Neural crest cell (in vitro differentiated cells): ENCODE measurements at places on chromosomes 5 and 9. TPM values are rescaled to one million over a fixed set of nuclear protein-coding genes. Genes with fewer than 3 reads are reported as not detected.

GRCh38 chr9:16618524-16618923 is 251.9 kb downstream of the BNC2 start:
- no peak for DNase-seq
- no peaks in the 10 kb centered on the region for H3K36me3 ChIP-seq
- H3K4me3 ChIP-seq: no peak overlapping the region
- peaks cover 9% of the 10 kb centered on the region for H3K4me1 ChIP-seq
- no peaks in the 10 kb centered on the region for H3K27me3 ChIP-seq

DNA sequence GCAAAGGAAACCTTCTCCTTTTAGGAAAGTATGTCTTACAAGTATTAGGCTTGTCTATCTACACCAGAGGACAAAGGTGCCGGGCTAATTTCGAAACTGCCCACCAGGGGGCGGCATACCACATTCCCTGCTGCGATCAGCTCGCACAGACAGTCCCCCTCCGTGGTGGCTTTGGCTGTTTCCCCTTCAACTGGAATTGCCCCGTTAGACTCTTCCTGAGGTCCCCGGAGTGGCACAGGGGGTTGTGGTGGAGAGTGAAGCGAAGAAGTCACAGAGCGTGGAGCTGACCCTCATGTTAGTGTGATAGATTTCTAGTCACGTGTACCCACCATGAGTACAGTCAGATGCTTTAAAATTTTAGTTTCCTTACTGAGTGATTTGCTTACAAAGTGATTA is 17.5 kb downstream of the PTTG1 start:
- H3K27me3 ChIP-seq: peaks cover 28% of the 10 kb centered on the region
- peaks cover 15% of the 10 kb centered on the region for H3K4me1 ChIP-seq
- peak; percentile 92 for DNase-seq
- H3K4me3 ChIP-seq: peak overlapping the region; percentile 81

- H3K4me3 ChIP-seq: no peak overlapping the region
- no peaks in the 10 kb centered on the region for H3K27me3 ChIP-seq
- H3K27ac ChIP-seq: no peak overlapping the region
- H3K4me1 ChIP-seq: no peaks in the 10 kb centered on the region
- DNase-seq: no peak
Measured at GRCh38 chr5:118768607-118769175, 219.7 kb downstream of the DTWD2 start.

DNA sequence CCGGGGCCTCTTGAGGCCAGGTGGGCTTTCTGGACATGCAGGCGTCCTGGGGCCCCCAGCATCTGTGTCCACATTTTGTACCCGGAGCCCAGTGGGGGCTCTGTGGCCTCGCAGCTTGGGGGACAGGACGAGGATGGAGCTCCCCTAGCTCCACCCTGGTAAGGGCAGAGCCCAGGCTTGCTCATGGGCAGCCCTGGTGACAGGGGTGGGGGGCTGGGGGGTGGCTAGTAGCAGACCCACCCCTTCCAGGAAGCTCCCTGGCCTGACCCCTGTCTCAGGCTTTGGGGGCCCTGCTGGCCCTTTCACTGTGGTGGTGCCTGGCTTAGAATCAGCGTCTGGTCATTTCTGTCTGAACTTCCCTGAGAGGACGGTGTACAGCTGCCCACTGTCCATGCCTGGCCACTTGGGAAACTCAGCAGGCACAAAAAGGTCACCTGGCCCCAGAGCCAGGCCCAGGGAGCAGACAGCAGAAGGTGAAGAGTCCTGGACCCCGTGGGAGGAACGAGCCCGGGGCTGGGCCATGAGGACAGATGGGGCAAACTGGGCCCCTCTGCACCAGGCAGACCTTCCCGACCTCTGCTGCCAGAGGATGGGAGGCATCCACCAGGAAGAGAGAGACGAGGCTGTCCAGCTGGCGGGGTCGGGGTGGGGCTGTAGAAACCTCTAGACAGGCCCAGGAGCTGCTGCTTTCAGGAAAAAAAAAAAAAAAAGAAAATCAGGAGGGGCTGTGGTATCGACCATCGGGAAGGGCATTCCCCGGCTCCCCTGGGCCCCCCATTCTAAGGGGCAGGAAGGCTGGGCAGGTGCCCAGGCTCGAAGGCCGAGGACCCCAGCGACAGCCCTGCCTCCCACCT is 52.8 kb downstream of the EXD3 start:
- H3K27ac ChIP-seq: peak overlapping the region; percentile 99
- peak overlapping the region; percentile 77 for H3K4me3 ChIP-seq
- H3K27me3 ChIP-seq: no peaks in the 10 kb centered on the region
- peak; percentile 36 for DNase-seq
- H3K4me1 ChIP-seq: peaks cover 26% of the 10 kb centered on the region

- DNase-seq: no peak
- peaks cover 16% of the 10 kb centered on the region for H3K4me1 ChIP-seq
- peaks cover 10% of the 10 kb centered on the region for H3K27me3 ChIP-seq
- no peak overlapping the region for H3K4me3 ChIP-seq
Measured at GRCh38 chr5:168042284-168043068, 249.0 kb upstream of the WWC1 start.

DNA sequence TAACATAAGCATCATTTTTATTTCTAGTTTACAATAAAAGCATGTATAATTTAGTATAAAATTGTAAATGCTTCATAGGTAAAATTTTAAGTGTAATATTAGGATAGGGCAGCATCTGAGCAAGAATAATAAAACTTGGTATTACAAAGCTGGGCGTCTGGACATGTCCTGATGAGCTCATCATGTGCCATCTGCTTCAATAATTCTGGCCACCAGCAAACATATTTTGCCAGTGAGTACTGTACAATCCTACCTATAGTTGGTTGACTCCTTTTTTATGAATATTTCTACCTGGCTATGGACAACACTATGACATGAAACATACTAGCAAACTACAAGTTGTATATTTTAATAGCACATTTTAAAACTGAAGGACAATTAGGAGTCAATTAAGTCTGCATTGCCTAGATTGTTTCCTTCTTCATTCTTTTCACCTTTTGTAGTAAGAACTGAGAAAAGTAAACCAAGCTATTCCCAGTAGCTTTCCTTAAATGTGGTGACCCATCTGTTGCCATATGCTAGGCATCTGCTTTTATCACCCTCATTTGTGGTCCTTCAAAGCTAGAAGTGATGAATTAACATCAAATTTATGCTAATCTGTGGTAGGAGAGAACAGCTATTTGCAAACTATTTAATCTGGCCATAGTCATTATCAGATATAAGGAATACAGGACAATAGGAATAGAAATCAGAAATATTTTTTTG is 23.4 kb downstream of the LURAP1L start:
- no peaks in the 10 kb centered on the region for H3K27me3 ChIP-seq
- DNase-seq: no peak
- no peak overlapping the region for H3K27ac ChIP-seq
- H3K36me3 ChIP-seq: no peaks in the 10 kb centered on the region
- no peaks in the 10 kb centered on the region for H3K4me1 ChIP-seq

GRCh38 chr5:34738381-34738780 is 82.3 kb downstream of the RAI14 start:
- no peaks in the 10 kb centered on the region for H3K27me3 ChIP-seq
- H3K4me1 ChIP-seq: peaks cover 6% of the 10 kb centered on the region
- peaks cover 4% of the 10 kb centered on the region for H3K36me3 ChIP-seq
- no peak overlapping the region for H3K27ac ChIP-seq
- DNase-seq: no peak

DNA sequence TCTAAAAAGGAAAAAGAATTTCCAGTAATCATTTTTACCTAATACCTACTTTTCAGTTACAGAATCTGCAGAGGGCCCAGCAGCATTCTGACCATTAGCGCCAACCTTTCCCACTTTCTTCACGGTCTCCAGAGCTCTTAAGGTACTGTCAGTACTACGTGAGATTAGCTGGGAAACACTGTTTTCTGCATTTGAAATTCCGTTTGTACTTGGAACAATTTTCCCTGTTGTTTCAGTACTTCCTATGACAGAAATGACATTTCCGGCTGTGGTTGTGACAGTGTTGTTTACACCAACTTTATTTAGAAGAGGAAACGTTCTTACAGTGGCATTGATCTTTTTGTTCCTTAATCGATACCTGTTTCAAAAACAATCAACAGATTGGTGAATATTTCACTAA is 36.9 kb upstream of the PDCL start:
- no peaks in the 10 kb centered on the region for H3K4me1 ChIP-seq
- H3K27ac ChIP-seq: no peak overlapping the region
- H3K36me3 ChIP-seq: peaks cover 29% of the 10 kb centered on the region
- no peak overlapping the region for H3K4me3 ChIP-seq
- no peak for DNase-seq
- H3K27me3 ChIP-seq: no peaks in the 10 kb centered on the region

DNA sequence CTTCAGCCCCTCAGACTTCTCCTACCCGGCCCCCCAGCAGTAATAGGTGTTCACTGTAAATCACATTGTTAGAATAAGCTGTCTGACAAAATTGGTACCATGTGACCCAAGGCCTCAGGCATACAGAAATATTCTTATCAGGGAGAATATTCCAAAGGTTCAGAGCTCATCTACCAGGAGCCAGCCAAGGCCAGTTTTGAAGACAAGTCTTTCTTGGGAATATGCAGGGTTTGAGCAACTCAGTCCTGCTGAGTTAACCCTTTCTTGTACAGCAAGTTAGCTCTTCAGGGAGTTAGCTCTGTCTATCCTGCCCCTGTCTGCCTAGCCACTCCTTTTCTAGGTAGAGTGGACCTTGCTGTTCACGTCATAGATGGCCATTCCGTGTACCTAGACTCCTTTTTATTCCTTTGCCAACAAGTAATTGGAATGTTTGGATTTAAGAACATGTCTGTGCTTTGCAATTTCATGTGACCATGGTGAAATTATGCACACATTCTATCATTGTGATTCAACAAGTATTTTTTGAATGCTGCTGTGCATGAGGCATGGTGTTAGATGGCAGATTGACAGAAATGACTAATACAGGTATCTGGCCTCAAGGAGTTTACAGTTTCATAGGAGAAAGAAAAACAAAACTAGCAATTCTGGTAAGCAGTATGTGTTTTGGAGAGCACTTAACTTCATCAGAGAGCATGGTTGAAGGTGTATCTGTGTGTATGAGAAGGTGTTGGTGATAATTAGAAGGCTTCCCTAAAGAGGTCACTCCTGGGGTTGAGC is 22.6 kb downstream of the TGFBR1 start:
- H3K4me1 ChIP-seq: peaks cover 13% of the 10 kb centered on the region
- H3K4me3 ChIP-seq: no peak overlapping the region
- H3K27me3 ChIP-seq: no peaks in the 10 kb centered on the region
- no peak for DNase-seq

GRCh38 chr5:142896325-142897007 is 126.3 kb downstream of the ARHGAP26 start:
- no peaks in the 10 kb centered on the region for H3K27me3 ChIP-seq
- H3K36me3 ChIP-seq: no peaks in the 10 kb centered on the region
- no peak for DNase-seq
- no peak overlapping the region for H3K4me3 ChIP-seq

DNA sequence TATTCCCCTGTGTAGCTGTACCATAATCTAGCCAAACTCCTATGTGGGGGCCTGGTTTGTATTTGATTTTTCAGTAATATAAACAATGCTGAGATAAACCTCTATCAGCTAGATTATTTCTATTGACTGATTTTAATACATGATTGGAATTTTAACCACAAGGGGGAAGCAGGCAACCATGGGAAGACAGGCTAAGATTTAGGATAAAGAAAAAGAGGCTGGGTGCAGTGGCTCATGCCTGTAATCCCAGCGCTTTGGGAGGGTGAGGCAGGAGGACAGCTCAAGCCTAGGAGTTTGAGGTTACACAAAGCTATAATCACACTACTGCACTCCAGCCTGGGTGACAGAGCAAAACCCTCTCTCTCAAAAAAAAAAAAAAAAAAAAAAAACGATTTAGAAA is 18.1 kb upstream of the GPX3 start:
- DNase-seq: no peak
- no peak overlapping the region for H3K27ac ChIP-seq

DNA sequence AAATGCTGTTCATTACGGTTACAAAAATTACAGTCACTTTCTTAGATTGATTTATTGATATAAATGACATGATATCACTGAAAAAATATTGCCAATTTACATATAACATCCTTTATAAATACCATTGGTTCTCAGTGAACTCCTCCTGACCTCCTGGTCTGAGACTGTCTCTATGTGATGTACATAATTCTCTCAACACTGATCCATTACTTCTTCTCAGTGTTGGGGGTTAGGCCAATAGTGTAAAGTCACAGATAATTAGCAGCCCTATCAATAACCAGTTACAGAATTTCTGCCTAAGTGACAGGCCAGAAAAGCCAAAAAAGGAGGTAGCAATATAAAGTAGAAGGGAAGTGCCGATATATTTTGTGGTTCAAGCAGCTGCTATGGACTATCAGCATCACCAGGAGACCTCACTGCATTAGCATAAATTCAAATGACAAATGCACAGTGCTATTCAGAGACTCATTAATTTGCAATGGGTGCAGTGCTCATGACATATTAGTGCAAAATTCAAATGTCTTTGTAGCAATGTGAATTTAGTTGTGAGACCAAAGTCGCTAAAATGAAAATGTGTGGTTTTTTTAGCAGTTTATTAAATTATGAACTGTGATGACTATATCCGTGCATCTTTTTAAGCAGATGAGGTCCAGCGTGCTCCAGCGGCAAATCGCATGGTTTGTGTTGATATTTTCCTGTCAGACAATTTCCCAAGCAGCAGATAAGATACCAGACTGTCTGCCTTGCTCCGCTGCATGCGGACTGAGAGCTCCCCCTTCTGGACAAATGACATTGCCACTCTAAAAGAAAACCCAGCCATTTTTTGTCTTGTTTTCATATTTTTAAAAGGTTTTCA is 144.6 kb downstream of the CETN3 start:
- H3K36me3 ChIP-seq: no peaks in the 10 kb centered on the region
- H3K27me3 ChIP-seq: no peaks in the 10 kb centered on the region
- DNase-seq: peak; percentile 68

GRCh38 chr5:160537940-160538339 is 116.3 kb downstream of the PTTG1 start:
- peaks cover 5% of the 10 kb centered on the region for H3K27me3 ChIP-seq
- no peak overlapping the region for H3K4me3 ChIP-seq
- DNase-seq: no peak
- H3K36me3 ChIP-seq: no peaks in the 10 kb centered on the region
- H3K27ac ChIP-seq: no peak overlapping the region
- H3K4me1 ChIP-seq: no peaks in the 10 kb centered on the region

DNA sequence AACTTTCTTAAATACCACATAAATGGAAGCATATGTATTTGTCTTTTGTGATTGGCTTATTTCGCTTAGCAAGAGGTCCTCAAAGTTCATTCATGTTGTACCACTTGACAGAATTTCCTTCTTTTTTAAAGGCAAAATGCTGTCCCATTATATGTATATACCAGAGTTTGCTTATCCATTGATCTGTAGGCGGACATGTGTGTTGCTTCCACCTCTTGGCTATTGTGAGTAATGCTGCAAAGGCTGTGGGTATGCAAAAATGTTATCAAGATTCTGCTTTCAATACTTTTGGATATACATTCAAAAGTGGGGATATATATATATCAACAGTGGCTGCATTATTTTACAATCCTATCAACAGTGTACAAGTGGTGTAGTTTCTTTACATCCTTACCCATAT is 271.0 kb downstream of the PRR16 start:
- no peak for DNase-seq
- no peak overlapping the region for H3K4me3 ChIP-seq
- H3K27ac ChIP-seq: no peak overlapping the region
- H3K27me3 ChIP-seq: no peaks in the 10 kb centered on the region
- H3K4me1 ChIP-seq: no peaks in the 10 kb centered on the region

CSF2 gene
- total RNA-seq: not detected in 2 replicates

PAPPA gene
- 0.66 and 0.72 TPM in 2 replicates for total RNA-seq

CCDC69 gene
- total RNA-seq: 1.7 and 1.8 TPM in 2 replicates

CAVIN4 gene
- 7.0 and 7.2 TPM in 2 replicates for total RNA-seq

MCC gene
- 10.8 and 11.5 TPM in 2 replicates for total RNA-seq

WHRN gene
- total RNA-seq: 8.9 and 9.5 TPM in 2 replicates

QRFP gene
- total RNA-seq: not detected in 2 replicates

FOXD4L6 gene
- 0.30 and 0.48 TPM in 2 replicates for total RNA-seq

SLC36A3 gene
- not detected in 2 replicates for total RNA-seq

PPIC gene
- total RNA-seq: 0.93 and 1.7 TPM in 2 replicates
